Smooth muscle cell of trachea (primary cell): ENCODE measurements at places on chromosomes 5 and 9. TPM values are rescaled to one million over a fixed set of nuclear protein-coding genes. Genes with fewer than 3 reads are reported as not detected.

The TEK gene
- total RNA-seq = 6.4 and 9.3 TPM in 2 replicates

The PLAA gene
- total RNA-seq = 37.7 and 45.7 TPM in 2 replicates

The PALM2AKAP2 gene
- total RNA-seq = 4.4 and 5.1 TPM in 2 replicates

The DMRT3 gene
- total RNA-seq = not detected in 2 replicates

The TICAM2 gene
- 7.6 and 11.8 TPM in 2 replicates for total RNA-seq

The DPYSL3 gene
- 175 and 185 TPM in 2 replicates for total RNA-seq

The MRPL36 gene
- 23.3 and 35.9 TPM in 2 replicates for total RNA-seq

The WWC1 gene
- total RNA-seq = 0.58 and 2.3 TPM in 2 replicates

The KLF9 gene
- total RNA-seq = 30.8 and 31.3 TPM in 2 replicates

The DNM1 gene
- 83.0 and 86.0 TPM in 2 replicates for total RNA-seq

The GNAQ gene
- total RNA-seq = 28.4 and 32.3 TPM in 2 replicates

The TNC gene
- total RNA-seq = 85.3 and 293 TPM in 2 replicates

The PTGDS gene
- 2.8 and 36.7 TPM in 2 replicates for total RNA-seq

The CDHR2 gene
- under 0.01 TPM in 2 replicates for total RNA-seq

The ZBTB26 gene
- total RNA-seq = 3.6 and 6.3 TPM in 2 replicates

The IFNA2 gene
- total RNA-seq = not detected in 2 replicates
